Fibroblast of villous mesenchyme (primary cell): ENCODE measurements at places on chromosomes 7 and 10.

- DNase-seq: peak; percentile 88
These were observed 86.9 kb downstream of the JAZF1 start for GRCh38 chr7:28093623-28094232.

DNA sequence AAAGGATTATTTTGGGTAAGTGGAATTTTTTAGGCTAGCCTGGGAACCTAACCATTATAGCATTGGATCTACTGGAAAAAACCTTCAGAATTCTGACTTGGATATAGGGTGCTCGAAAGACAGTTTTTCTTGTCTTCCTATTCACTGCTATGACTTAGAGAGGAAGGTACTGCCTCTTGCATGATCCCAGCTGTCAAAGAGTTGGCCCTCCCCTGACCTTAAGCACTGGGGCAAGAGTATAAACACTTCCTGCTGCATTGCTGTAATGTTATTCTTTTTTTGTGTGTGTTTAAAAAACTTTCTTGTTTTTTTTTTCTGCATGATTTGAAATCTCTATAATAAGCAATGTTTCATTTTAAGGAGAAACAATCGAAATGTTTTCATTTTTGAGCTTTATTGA lies 113.0 kb downstream of the LRMDA start:
- no peak for DNase-seq

- peak; percentile 63 for DNase-seq
These were observed 28.6 kb upstream of the VCL start for GRCh38 chr10:73969224-73969841.

GRCh38 chr7:106448992-106449859 lies 164.4 kb upstream of the NAMPT start:
- DNase-seq: no peak

GRCh38 chr7:44097064-44097932 lies 6.8 kb upstream of the AEBP1 start:
- no peak for DNase-seq

GRCh38 chr7:77457779-77458178 lies 41.6 kb upstream of the GSAP start:
- DNase-seq: no peak

DNA sequence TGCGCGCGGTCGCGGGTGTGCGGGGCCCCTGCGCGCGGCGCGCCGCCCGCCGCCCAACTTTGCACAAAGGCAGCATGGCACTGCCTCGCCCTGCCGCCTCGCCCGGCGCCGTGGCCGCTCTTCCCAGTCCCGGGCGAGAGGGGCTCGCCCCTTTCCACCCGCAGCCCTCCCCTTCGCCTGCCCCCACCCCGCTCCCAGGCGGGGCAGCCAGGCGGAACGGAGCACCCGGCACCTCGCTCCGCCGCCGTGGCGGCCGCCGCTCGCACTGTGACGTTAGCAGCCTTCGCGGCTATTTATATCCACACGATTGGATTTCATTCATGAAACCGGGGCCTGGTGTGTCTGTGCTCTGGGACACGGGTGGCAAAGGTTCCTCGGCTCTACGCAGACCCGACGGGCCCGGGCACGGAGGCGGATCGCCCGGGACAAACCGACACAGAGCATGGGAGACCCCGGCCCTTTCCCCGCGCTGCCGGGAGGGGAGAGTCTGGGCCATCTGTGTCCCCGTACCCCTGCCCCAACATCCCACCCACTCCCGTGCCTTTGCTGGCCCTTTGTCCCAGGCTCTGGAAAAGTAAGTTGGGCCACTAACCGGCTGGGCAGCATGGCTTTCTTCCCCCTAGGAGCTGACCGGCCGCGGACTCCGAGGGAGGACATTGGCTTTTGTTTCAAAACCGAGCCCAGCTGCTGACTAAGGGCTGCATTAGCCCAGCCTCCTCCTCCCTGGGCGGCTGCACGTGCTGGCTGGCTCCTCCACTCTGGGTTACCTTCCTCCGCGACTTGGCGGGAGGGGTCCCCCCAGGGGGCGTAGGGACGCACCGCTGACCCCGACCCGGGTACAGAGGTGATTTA lies at the start of gene RHOBTB1:
Gene RHOBTB1, minus strand, starts transcription at position 128 of the 852 bp plus-strand sequence. CDS start 32,643 bp downstream, outside the sequence.
- DNase-seq: peak; percentile 90
